ENCODE measurements at places on chromosomes 1 and 21.

- no peak for DNase-seq
Measured at GRCh38 chr1:9373619-9374018, 80.9 kb downstream of the SPSB1 start.

- no peak for DNase-seq
Measured at GRCh38 chr1:73901738-73902137, 296.2 kb downstream of the LRRIQ3 start.

- no peak for DNase-seq
Measured at GRCh38 chr1:169312084-169312954, 55.3 kb downstream of the NME7 start.

DNA sequence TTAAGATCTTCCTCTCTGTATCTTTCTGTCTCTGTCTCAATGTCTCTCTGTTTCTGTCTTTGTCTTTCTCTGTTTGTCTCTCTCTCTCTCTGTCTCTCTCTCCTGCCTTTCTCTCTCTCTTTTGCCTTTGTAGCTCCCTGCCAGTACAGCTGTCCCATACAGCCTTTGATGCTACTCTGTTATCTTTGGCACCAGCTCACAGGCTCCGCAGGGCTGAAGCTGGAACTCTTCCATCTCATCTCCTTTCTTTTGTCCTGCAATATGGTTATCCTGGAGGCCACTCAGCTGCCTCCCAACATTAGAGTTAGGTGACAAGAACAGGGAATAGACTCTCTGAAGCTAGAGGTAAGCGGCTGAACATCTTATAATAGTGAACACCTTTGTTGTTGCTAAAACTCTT is 354.3 kb upstream of the NEGR1 start:
- DNase-seq, result no peak

DNA sequence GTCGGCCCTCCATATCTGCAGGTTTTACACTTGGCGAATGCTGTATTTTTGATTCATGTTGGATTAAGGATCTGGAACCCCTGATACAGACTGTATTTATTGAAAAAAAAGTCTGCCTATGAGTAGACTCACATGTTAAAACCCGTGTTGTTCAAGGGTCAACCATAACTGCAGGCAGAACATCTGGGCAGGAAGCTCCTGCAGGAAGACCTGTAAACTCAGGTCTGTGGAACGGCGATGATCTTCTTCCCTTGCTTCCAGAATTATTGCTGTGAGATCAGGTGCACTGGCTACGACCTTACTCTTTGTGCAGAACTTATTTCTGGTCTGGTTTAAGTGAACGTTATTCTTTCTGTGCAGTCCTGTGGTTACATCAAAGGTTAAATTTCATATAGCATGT is 96.6 kb downstream of the DISC1 start:
- DNase-seq, result no peak

- DNase-seq, result no peak
Measured at GRCh38 chr21:29053011-29053553, 20.4 kb downstream of the CCT8 start.

All from stimulated activated CD8-positive, alpha-beta memory T cell treated with anti-CD3 and anti-CD28 coated beads, Interleukin-4, amount 100 ng/mL, for 1 hour (primary cell).